ENCODE measurements at places on chromosomes 16 and 17.

- DNase-seq = no peak
Measured at GRCh38 chr16:78242239-78242630, 142.8 kb downstream of the WWOX start.

- no peak for DNase-seq
Measured at GRCh38 chr16:9677301-9677653, 505.0 kb downstream of the GRIN2A start.

GRCh38 chr16:73599351-73599750, 551.4 kb upstream of the ZFHX3 start:
- no peak for DNase-seq

GRCh38 chr17:48592057-48592514, 1.5 kb downstream of the HOXB5 start:
- no peak for DNase-seq
